ENCODE measurements at places on chromosomes 4 and X.

DNA sequence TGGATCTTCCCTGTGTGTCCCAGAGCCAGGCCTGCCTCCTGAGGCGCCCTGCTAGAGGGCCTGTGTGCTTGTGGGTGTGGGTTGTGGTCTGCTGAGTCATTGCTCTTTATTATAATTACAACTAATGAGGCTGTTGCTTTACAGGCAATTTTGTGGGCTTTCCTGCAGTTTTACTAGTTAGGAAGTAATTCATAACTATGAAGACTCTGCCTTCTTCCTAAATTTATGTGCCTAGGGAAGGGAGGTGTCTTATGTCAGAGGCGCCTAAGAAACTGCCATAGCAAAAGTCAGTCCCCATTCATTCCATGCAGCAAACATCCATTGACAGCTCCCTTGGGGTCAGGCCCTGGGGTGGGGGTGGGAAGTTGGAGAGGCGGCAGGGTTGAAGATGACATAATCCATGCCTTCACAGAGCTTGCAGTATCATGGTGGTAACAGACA lies 359.2 kb downstream of the IDS start:
- no peak for DNase-seq

- no peak for DNase-seq
Measured at GRCh38 chrX:42096265-42096920, 173.0 kb upstream of the CASK start.

- DNase-seq = no peak
Measured at GRCh38 chr4:70589785-70590184, 2.3 kb upstream of the AMBN start.

DNA sequence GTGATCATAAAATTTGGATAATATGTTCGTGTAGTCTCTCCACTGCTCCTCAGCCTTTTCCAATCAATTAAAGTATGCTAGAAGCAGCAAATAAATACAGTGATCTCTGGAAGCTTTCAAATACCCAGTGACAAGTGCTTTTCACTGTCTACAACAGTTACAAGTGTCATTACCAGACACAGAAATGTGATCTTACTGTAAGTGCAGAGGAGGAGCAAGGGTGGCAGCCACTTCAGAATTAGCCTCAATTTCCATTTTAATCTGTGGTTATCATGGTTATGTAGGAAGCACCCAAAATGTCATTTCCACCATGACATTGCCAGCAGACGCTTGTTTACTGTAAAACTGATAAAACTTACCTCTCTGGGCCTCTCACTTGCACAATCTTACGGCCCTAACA lies 133.9 kb upstream of the ADAMTS3 start:
- no peak for DNase-seq

DNA sequence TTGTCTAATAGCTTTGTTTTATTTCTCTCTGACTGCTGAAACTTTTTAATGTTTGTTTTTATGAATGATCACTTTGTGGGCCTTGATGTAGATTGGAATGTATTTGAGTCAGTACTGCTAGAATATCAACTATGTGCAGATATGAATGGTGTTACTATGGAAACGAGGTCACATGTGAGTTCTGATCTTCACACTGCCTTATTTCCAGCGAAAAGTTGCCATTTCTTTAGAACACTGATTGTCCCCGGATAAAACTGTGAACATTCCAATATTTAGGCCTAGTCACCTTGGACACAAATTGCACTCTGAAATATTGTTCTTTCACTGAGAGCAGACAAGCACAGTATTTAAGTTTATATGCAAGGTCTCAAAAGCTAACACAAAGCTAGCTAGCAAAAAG lies 27.2 kb upstream of the MAGED1 start:
- DNase-seq = no peak
